ENCODE measurements at places on chromosomes 11 and 22.

DNA sequence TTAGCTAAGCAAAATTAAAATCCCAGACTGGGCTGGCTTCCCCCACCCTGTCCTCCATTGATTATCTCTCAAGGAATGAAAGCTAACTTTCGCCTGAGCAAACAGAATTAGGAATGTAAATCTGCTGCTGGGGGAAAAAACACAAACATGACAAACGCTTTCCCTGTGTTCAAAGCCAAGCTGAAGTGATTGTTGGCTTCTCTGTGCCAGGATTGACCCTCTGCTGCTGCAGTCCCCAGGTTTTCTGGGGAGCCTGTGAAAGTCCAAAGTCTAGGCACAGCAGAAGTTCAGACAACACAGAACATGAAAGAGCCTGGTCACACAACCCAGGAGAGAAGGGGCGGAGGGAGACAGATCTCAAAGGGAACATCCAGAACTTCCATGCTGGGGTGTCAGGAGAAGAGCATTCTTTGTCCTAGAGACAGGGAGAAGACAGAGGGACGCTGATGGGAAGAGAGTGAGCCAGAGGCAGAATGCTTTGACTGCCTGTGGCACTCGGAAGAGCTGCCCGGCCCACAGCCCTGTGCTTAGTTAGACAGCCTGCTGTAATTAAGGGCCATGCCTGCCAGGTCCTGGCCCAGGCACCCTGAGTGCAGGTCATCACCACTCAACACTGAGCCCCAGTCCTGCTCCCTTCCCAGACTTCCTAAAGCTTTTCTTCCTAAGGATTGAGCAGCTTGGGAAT, 6.9 kb downstream of the PATZ1 start:
- DNase-seq: no peak

- DNase-seq: no peak
Observed at GRCh38 chr11:27081056-27081455, 40.4 kb downstream of the BBOX1 start.

DNA sequence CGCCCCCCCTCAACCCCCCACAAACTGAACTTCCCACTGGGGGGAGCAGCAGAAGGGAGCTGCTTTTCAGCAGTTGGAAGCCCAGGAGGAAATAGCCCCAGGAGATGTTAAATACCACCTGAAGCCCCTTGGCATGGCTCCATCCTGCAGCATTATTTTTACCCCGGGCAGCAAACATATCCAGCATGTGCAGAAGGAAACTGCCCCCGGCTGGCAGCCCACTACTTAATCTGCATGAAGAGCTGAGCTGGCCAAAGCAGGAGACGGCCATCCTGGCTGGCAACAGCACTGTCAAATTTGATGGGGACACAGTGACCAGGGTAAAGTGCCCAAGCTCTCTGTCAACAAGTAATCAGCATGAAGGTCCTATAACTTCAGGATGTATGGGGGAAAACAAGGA, 32.0 kb downstream of the BUD13 start:
- no peak for DNase-seq

GRCh38 chr11:69035946-69036340, 12.8 kb upstream of the TPCN2 start:
- DNase-seq: no peak

- DNase-seq: no peak
Observed at GRCh38 chr22:39470451-39471291, 13.9 kb downstream of the MGAT3 start.

DNA sequence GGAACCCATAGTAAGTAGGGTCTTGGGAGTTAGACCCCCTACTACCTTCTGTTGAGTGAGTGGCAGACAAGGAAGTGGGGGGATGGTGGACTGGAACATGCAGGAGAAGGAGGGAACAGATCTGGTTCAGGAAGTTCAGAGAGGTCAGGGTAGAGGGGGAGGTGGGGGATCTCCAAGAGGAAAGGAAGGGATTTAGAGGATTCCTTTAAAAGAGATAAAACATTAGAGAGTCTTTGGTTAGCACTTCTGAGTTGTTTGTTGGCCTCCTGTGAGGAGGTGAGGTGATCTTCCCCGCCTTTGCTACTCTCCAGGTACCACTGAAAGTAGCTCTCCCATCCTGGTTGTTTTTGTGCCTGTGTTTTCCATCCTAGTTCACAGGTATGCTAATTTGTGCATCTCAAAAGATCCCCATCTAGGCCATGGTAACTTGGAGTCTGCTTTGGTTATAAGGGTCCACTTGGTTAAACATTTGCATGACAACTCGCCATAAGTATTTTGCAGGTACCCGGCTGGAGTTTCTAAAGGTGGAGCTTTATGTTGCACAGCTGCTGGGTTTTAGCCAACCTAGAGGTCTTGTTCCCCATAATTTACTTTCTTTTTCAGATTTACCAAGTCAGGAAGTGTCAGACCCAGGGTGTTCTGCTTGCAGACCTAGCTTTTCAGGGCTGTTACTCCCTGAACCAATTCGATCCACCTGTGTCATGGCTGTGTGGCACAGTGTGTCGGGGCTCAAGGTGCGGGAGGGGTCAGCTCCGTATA, 79.3 kb upstream of the SORL1 start:
- DNase-seq: no peak

- DNase-seq: no peak
Observed at GRCh38 chr11:102705626-102706025, at the start of gene MMP27. Gene MMP27, minus strand, starts transcription at chr11:102705769. Its CDS starts 55 bp downstream, at chr11:102705714.

GRCh38 chr11:60530454-60531100, 15.4 kb downstream of the MS4A13 start:
- no peak for DNase-seq

GRCh38 chr11:101718402-101718801, 134.6 kb upstream of the TRPC6 start:
- DNase-seq: no peak

DNA sequence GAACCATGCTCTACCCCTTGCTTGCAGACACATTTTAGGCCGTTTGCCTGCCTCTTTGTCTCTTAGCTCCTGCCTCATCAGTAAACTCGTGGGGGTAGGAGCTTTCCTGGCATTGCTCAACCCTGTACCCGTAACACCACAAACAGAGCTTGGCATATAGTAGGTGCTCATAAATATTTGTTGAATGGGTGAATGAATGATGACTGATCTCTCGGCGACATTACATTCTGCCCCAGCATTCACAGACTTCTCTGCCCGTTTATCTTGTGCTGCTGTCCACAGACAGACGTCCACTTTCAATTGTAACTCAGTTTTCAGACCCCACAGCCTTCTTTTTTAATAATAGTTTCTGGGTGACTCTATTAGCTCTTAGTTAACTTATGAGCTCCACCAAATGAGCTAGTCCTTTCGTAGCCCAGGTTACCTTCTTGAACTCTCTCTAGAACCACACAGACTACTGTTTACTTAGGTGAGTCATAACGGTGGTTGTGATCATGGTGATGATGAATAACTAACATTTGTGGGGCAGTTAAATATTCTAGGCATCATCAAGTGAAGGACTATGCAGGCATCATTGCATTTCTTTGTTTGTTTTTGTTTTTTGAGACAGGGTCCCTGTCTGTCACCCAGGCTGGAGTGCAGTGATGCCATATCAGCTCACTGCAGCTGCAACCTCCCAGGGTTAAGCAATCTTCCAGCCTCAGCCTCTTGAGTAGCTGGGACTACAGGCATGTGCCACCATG, 188.4 kb downstream of the ADAMTS15 start:
- DNase-seq: no peak

DNA sequence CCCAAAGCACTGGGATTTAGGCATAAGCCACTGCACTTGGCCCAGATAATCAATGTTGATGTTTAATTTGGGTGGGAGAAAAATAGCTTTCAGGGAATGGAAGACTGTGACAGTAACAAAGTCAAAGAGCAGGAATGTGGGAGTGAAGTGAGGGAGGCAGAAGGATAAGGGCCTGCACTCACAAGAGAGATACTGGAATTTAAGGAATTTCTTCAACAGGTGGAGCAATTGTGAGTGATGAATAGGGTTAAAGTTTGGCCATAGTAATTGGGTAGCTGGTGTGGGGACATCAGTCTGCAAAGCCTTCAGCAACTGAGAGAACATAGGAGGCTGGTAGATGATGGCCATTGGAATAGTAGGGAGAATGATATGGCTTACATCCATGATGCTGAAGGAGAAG, 8.6 kb upstream of the APBB1 start:
- no peak for DNase-seq

GRCh38 chr11:62542111-62542745, 4.4 kb downstream of the AHNAK start:
- DNase-seq: no peak

GRCh38 chr11:95419915-95420314, 188.9 kb upstream of the SESN3 start:
- DNase-seq: no peak

- peak; percentile 26 for DNase-seq
Observed at GRCh38 chr22:43343262-43343669, at the start of gene SCUBE1. Gene SCUBE1, minus strand, starts transcription at chr22:43343372. Its CDS starts 111 bp downstream, at chr22:43343261.

GRCh38 chr11:1541474-1542204, 30.4 kb downstream of the DUSP8 start:
- no peak for DNase-seq

DNA sequence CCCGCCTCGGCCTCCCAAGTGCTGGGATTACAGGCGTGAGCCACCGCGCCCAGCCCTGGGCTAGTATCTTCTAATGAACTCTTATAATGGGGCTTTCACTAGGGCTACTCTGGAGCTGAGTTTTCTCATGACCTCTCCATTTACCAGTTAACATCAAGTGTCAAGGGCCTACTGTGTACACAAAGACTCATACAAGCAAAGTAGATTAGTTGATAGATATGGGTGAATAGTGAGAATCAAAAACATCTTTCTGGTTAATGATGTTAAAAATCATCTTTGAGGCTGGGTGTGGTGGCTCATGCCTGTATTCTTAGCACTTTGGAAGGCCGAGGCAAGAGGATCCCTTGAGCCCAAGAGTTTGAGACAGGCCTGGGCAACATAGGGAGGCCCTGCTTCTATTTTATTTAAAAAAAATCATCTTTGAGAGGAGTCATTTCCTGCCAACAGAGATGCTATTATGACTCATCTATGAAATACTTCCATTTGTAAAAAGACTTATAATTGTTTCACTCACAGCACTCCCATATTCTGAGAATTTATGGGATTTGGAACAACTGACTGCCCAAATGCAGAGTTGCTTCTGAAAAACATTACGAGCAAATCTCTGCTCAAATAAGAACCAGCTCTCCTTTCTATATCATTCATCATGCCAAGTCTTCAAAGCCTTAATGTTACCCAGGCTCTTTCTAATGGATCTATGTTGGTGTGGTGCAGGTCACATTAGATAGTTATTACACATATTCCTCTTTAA, 57.0 kb downstream of the GDPD4 start:
- no peak for DNase-seq

DNA sequence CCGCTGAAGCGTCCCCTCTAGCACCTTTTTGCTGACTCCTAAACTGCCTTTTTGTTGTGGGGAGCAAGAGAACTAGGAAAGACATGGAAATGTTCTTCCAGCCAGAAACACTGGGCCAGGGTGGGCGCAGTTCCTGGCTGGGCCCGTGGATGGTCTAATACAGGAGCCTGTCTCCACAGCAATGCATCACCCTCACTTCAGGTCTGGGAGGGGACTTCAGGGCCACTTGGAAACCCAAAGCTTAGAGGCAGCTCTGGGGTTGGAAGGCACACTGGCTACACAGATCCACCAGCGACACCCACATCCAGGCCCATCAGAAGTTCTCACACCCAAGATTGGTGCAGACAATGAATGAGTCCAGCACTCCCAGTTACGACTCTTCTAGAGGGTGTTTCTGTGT, 120.3 kb downstream of the ETS1 start:
- no peak for DNase-seq

GRCh38 chr11:123653827-123654565, 428 bp downstream of the SCN3B start:
- DNase-seq: peak; percentile 8

GRCh38 chr11:118401880-118402590, 629 bp downstream of the ATP5MG start:
- DNase-seq: no peak

DNA sequence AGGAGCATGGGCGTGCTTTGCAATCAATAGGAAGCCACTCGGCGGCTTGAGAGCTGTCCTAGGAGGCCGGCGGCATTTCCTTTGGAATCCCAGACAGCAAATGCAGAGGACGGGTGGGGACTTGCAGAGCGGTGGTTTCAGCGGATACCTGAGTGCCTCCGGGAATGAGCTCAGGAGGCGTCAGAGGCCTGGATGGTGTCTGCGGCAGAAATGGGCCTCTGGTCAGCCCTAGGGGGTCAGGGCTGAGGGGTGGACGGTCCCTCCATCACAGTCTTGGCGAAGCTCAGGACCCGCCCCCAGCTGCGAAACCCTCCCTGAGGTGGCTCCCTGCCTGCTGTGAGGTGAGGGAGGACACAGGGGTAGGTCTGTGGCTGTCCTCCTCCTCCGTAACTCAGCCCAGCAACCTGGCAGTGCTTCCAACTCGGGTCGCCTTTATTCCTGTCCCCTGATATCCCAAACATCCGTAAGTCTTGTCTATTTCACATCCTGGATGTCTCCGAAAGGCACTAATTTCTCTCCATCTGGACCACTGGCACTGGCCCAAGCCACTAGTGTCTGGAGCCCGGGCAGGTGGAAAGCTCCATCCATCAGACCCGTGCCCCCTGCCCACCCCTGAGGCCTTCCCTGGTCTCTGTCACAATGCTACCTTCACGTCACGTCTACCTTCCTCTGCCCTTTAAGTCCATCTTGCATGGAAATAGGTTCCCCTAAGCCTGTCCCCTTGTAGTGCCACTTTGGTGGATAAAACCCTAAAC, 686.6 kb downstream of the BRD1 start:
- DNase-seq: no peak

DNA sequence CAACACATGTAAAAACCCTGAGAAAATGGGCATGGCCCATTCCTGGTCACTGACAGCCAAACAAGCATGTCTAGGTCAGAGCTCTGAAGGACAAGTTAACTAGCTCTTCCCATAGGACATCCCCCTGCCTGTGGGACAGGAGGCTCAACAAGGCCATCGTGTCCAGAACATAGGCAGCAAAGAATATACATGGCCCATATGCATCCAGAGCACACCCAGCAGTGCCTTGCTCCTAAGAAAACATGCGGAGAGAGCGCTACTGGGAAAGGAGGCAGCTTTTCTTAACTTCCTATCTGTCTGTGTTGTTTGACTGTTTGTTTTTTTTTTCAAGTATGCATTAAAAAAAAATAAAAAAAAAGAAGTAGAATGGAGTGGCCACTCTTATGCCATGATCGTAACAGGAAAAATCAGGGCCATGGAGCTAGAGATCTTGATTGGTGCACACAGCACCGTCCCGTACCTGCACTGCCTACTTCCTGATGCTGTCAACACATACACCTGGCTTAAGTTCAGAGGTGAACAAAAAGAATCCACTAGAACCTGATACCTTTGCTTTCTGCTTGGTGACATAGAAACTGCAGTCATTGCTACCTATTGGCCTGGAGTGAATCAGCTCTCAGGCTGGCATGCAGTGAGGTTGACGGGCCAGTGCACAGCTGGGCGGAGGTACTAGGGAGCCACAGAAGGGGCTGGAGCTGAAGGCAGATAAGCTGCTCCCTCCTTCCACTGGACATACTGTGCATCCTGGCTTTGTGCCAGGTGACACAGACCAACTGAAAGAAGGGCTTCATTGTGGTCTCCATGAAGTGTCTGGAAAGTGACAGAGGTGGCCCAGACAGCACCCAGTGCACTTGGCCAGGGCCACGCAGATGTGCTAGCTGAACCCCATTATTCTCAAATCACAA, 11.9 kb downstream of the UFD1 start:
- no peak for DNase-seq

All from activated T-helper 9 cell treated with anti-CD3 and anti-CD28 coated beads, Interleukin-2, amount 50 U/mL, for 16 hours (primary cell).